ENCODE measurements at places on chromosomes 2 and 18.

DNA sequence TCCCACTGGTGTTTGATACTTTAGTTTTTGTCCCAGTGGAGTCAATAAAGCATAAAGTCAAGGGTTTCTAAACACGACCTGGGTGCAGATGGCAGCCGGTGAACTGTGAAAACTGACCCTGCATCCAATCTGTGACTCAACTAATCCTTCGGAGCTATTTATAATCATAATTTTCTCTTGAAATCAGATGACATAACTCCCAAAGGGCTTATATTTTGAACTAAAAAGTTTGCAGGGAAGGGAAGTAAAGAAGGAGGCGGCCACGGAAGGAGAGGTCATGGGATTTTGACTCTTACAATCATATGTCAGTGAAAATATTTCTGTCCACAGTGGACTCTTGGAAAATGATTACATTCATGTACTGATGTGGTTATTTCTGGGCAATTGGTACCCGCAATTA lies 178.5 kb downstream of the PDE1A start:
- no peak for DNase-seq

- DNase-seq, result no peak
Observed at GRCh38 chr2:55395724-55396605, 23.7 kb downstream of the CCDC88A start.

- peak; percentile 51 for DNase-seq
Observed at GRCh38 chr18:22378672-22379282, 38.9 kb downstream of the CTAGE1 start.

GRCh38 chr18:75809151-75809925 lies 381.8 kb upstream of the SMIM21 start:
- no peak for DNase-seq

- DNase-seq, result no peak
Observed at GRCh38 chr2:25290811-25291495, 50.8 kb downstream of the DNMT3A start.

DNA sequence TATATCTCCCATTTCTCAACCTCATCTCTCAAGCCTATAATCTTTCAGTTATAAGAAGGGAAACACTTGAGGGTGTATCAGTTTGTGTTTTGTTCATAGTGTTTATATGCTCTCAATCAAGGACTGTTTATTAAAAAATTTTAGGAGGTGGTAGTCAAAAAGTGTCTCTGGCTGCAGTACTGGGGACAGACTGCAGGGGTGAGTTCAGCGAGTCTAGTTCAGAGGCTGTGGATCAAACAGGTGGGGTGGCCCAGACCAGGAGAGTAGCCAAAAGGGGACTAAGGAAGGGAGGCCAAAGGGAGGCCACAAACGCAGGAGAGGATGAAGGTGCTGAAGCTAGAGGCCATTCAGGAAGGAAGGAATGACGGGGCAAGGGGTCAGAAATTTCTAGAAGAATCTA lies 136.3 kb downstream of the MSH2 start:
- no peak for DNase-seq

DNA sequence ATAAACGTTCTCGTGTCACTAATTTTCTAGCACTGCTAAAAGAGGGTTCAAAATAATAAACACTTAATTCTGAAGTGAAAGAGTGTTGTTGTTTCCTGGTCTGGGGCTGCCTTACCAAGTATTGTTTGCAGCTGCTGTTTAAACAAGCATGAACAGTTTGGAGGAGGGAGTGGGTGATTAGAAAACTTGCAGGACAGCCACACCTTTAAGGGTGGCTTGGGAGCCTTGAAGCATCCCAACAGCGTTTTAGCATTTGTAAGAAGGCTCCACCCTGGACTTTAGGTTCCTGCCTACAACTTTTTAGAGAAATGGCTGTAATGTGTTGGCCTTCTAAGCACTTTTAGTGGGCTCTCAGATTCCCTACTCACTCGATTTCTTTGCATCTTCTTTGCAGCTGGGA lies 371.6 kb downstream of the TGIF1 start:
- no peak for DNase-seq

DNA sequence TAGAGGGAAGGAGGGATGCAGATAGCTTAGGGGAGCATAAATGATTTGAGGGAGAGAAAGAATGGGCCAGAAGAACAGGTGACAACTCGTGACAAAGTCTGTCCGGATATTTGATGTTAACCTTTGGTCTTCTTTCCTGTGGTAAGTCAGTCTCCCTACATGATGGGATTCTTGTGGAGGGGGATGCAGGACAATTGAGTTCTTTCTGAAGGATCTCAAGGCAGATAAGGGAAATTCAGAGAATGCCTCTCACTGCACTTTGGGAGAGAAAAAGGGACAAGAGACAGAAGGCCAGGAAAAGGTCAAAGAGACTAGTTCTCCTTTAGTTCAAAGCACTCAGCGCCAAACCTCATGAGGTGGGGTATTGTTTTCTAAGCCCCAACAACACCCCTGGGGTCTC lies 34.2 kb downstream of the FBXO36 start:
- no peak for DNase-seq

- no peak for DNase-seq
Observed at GRCh38 chr18:61443081-61443725, 110.0 kb downstream of the CDH20 start.

- no peak for DNase-seq
Observed at GRCh38 chr2:22734373-22735045, 650.5 kb upstream of the KLHL29 start.

- peak; percentile 86 for DNase-seq
Observed at GRCh38 chr2:237312021-237312755, 101.8 kb downstream of the COL6A3 start.

DNA sequence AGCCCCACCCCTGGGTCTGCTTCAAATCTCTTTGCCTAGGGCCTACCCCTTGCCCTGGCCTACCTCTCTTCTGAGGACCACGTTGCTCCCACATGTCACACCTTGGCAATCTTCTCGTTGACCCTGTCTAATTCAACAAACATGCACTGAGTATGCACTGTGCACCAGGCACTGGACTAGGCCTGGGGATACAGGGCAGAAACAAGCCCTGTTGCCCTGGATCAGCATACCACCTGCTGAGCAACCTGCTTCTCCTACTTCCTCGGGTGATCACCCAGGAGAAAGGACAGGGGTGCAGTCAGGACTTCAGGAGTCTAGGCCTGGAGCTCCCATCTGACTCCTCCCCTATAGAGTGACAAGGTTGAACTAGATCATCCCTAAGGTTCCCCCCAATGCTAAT lies 9.7 kb downstream of the WNT10A start:
- no peak for DNase-seq

- no peak for DNase-seq
Observed at GRCh38 chr2:225402210-225402776, 2.8 kb downstream of the NYAP2 start.

GRCh38 chr2:52396836-52397235 lies 1364.9 kb upstream of the NRXN1 start:
- no peak for DNase-seq

- DNase-seq, result no peak
Observed at GRCh38 chr2:230924092-230924469, 961 bp downstream of the GPR55 start.

- no peak for DNase-seq
Observed at GRCh38 chr2:169853041-169853668, 25.9 kb downstream of the UBR3 start.

DNA sequence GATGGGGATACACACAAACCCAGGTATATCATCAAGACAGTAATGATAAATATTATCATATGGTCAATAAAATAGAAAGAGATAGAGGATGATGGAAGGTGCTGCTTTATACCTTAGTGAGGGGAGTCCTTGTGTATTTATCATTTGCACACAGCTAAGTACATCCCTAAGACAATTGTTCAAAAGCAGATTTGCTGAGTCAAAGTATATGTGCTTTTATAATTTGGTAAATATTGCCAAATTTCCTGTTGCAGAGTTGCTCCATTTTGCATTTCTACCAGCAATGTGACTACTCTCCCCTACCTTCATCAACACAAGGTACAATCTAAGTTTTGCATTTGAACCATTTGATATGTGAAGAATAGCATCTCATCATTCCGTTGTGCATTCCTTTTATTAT lies 22.6 kb upstream of the PLEK start:
- no peak for DNase-seq

DNA sequence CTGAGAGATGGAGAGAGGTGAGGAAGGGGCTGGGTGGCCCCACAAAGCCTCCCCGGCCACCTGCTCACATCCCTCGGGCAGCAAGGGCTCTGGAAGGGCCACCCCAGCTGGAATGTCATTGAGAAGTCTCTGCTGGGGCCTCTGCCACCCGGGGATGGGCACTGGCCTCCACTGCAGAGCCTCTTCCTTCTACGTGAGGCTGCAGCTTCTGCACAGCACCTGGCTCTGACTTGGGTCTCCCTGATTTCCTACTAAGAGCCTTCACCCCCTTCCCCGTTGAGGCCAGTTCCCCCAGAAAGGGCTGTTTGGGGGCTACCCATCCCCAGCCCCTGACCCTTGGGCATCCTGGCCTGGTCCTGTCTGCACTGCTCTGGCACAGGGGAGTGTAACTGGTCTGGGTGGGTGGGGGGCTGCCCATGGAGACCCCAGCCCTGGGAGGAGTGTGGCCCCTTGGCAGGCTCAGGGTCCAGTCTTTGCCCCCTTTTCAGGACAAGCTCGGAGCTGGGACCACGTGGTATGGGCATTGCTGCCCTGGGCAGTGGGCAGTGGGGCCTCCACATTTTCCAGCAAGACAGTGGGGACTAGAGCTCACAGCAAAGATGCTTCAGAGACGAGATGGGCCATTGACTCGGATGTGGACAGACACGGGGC lies 5.6 kb downstream of the PDCD1 start:
- DNase-seq, result no peak

- DNase-seq, result no peak
Observed at GRCh38 chr2:109437325-109438090, 176.3 kb downstream of the SEPTIN10 start.

DNA sequence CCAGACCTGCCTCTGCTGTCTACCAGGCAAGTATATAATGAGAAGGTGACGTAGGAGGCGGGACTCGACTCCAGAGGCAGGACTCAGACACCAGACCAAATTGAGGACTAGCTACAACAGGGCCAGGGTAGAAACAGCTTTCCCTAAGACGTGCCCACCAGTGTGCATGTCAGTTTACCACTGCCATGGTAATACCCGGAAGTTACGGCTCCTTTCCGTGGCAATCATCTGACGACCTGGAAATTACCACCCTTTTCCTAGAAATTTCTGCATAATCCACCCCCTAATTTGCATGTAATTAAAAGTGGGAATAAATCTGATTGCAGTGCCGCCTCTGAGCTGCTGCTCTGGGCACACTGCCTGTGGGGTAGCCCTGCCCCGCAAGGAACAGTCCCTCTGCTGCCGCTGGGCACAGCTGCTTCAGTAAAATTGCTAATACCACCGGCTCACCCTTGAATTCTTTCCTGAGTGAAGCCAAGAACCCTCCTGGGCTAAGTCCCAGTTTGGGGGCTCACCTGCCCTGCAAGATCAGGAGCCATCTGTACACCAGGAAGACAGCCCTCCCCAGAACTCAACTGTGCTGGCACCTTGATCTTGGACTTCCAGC lies 59.1 kb downstream of the ODC1 start:
- no peak for DNase-seq

GRCh38 chr2:152425765-152426727 lies 91.1 kb downstream of the FMNL2 start:
- DNase-seq, result peak; percentile 46

GRCh38 chr2:47535996-47536395 lies 133.0 kb downstream of the MSH2 start:
- DNase-seq, result peak; percentile 37

DNA sequence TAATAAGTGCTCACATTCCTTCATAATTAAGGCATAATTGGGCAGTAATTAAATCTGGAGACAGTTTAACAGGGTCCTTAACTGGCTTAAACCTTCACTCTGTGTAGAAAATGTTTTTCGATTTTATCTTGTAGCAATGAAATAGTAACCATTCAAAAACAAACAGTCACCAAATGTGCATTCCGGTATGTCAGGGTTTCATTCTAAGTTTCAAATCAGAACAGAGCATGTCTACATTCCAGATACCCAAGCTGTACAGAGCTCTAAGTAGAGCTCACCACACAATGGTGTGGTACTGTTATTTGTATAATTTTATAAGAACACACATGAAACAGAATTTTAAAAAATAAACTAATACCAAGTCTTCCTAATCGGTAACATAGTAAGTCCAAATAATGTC lies 52.6 kb downstream of the SMAD2 start:
- no peak for DNase-seq

GRCh38 chr2:53252115-53252514 lies 515.5 kb upstream of the CHAC2 start:
- no peak for DNase-seq

GRCh38 chr18:63155169-63155852 lies 164.3 kb downstream of the BCL2 start:
- peak; percentile 8 for DNase-seq

DNA sequence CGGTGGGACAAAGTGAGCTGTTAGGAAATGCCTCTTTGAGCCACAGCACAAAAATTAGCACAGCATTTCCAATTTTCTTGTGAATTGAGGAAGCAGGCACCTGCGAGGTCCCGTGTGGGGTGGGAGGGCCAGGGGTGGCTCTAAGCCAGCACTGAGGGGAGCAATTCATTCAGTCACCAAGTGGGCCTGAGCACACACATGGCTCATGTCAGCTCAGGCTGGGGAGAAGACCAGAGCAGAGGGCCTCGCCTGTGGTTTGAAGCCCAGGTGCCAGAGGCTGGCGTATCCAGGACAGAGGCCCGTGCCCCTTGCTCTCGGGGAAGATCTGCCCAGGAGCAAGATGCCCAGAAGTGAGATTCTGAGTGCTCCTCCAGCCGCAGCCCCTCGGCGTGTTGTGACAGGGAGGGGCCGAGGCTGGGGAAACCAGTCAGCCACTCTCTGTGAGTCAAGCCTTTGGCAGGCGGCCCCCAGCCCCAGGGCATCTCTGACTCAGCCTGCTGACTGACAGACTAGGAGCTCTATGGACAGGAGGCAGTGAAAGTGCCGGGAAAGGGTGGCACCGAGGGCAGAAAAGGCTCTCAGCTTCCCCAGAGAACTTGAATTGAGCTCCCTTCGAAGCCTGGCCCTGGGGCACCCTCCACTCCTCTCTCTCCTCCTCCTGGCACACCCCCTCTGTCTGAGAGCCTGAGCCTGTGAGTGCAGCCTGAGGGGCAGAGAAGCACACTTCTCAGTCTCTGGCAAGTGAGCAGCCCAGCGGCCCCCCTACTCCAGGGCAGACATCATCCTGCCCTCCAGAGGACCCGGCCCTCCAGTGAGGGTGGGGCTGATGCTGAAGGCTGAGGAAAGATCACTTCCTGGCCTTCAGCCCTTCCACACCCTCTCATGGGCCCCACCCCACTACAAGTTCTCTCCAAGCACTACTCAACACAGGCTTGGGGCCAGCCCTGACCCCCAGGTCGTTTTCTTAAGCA lies 32.3 kb downstream of the CYP26B1 start:
- peak; percentile 96 for DNase-seq

DNA sequence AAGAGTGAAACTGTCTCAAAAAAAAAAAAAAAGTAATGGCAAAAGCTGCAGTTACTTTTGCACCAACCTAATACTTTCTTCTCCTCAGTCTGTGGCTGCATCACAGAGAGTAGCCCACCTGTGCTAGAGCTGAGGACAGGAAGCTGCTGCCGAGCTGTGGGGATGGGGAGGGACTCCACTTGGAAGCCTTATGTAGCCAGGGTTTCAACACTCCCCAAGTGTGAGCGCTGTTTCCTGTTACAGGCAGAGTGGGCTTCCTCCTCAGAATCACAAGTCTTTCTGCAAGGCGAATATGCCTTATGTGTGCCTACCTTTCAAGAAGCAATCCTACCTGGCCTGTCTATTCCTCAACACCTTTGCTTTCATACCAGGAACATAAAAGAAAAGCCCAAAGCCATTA lies 36.3 kb upstream of the CYP27C1 start:
- no peak for DNase-seq
